ENCODE measurements at places on chromosomes 16 and 17.

- no peak for DNase-seq
Observed at GRCh38 chr16:56970934-56971767, 9.4 kb downstream of the CETP start.

DNA sequence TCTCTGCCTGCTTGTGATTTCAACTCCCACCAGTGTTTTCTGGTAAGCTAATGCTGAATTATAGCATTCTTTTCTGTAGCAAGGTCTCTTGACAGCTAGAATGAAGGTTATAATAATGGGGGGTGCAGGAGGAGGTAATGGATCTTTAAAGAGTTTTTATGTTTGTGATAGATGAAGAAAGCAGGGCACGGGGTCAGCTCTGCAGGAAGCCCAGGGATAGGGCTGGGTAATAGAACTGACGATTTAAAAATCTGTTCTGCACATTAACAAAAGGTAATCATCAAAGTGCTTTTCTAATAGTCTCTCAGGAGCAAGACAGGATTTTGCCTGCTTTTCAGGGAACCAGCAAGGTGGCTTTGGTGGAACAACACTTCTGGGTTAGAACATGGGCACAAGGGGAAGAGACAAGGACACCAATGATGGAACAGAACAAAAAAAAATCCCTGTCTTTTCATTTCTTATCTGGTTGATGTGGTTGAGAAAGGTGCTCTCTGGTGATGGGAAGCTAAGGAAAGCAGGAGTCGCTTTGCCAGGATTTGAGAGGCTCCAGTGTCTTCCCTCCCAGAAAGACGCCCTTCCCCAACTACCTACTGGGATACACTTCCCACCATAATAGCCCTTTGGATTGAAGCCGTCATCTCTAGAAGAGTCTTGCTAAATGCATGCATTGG is 263.1 kb downstream of the PHKB start:
- DNase-seq, result no peak

- peak; percentile 73 for DNase-seq
Observed at GRCh38 chr16:85614338-85615013, 1.4 kb downstream of the GSE1 start.

DNA sequence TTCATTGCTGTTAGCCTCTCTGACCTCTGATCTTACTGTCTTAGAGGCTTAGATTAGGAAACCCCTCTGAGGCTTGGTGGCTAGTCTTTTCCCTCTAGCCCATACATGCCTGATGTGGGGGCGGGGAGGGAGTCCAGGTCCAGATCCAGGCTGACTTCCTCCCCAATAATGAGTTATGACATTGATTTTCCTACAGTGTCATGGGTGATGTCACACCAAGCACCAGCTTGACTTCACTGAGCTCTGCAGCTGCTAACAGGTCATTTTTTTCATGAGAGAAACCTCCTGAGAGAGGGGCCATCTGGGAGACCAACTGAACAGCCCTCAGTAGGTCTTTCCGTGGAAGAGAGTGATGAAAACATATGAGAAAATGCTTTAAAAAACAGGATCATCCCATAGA is 180.2 kb upstream of the N4BP1 start:
- no peak for DNase-seq

DNA sequence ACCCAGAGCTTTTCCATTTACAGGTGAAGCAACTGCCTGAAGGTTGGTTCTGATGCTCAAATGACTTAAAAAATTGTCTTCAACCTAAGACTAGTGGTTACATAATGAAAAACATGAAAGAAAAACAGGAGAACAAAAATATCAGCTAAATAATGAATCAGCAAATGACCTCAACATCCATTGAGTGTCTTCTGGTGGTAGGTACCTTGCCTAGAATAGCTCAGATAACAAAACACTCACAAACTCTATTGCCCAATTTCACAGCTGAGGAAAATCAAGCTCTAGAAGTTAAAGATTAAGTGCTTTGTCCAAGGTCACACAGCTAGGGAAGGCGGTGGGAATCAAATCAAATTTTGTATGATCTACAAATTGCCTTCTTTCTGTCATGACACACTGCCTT is 304.6 kb upstream of the CDH11 start:
- no peak for DNase-seq

GRCh38 chr17:79050551-79050950 is 24.1 kb upstream of the ENGASE start:
- no peak for DNase-seq

GRCh38 chr16:88502371-88502770 is 49.3 kb downstream of the ZFPM1 start:
- no peak for DNase-seq

GRCh38 chr16:424623-425081 is 797 bp upstream of the RAB11FIP3 start:
- peak; percentile 73 for DNase-seq

DNA sequence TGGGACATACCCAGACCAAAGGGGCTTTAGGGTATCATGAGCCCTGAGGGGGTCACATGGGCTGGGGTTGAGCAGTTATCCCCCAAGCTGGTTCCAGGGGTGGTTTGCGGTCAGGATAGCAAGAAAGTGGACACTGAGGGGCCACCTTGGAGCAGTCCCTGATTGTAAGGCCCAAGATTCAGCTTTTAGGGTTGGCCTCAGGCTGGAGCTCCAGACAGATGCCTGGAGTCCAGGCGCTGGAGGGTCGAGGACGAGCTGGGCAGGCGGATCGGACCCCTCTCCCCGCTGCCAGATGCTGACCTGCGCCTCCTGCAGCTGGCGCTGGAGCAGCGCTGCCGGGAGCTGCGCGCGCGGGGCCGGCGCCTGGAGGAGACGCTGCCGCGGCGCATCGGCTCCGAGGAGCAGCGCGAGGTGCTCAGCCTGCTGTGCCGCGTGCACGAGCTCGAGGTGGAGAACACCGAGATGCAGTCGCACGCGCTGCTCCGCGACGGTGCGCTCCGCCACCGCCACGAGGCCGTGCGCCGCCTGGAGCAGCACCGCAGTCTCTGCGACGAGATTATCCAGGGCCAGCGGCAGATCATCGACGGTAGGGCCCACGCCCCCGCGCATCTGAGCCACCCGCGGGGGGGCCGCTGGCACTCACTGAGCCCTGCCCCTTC is 10.0 kb downstream of the BTBD17 start:
- DNase-seq, result peak; percentile 92

- no peak for DNase-seq
Observed at GRCh38 chr17:72613396-72613795, 479.1 kb downstream of the SLC39A11 start.

- peak; percentile 52 for DNase-seq
Observed at GRCh38 chr17:41618341-41619035, 5.9 kb downstream of the KRT17 start.

- DNase-seq, result no peak
Observed at GRCh38 chr16:69886726-69887125, 64.4 kb upstream of the CLEC18A start.

GRCh38 chr16:88967830-88968588 is 9.0 kb downstream of the CBFA2T3 start:
- DNase-seq, result no peak

DNA sequence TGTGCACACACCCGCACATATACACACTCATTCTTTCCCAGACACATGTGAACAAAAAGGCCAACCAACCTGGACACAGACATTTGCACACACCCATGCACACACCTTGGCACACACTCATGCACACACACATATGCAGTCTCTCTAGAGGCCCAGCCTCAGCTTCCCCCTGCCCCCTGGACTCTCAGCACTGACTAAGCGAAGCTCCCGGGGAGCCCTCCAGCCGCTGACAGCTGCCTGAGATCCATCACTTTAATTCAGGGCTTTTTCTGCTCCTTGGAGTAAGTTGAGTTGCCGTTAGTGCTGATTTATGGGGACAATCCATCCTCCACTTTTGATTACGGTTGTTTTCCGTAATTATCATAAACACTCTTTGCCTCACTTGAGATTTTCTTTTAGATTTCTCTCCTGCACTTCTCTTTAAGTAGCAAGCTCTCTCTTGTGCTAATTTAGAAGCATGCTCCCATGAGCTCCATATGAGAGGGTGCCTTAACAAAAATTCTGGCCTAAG is 158.6 kb upstream of the CDC42EP4 start:
- DNase-seq, result no peak

All from endodermal cell (in vitro differentiated cells).